ENCODE measurements at places on chromosomes 13 and 19.

GRCh38 chr19:15631817-15632216 is 8.9 kb upstream of the CYP4F3 start:
- DNase-seq = no peak

- no peak for DNase-seq
Measured at GRCh38 chr19:9939301-9939913, 3.1 kb upstream of the OLFM2 start.

- peak; percentile 50 for DNase-seq
Measured at GRCh38 chr19:39792999-39793546, 14.4 kb downstream of the LEUTX start.

GRCh38 chr13:20197361-20197834 is 4.7 kb upstream of the GJB2 start:
- no peak for DNase-seq

DNA sequence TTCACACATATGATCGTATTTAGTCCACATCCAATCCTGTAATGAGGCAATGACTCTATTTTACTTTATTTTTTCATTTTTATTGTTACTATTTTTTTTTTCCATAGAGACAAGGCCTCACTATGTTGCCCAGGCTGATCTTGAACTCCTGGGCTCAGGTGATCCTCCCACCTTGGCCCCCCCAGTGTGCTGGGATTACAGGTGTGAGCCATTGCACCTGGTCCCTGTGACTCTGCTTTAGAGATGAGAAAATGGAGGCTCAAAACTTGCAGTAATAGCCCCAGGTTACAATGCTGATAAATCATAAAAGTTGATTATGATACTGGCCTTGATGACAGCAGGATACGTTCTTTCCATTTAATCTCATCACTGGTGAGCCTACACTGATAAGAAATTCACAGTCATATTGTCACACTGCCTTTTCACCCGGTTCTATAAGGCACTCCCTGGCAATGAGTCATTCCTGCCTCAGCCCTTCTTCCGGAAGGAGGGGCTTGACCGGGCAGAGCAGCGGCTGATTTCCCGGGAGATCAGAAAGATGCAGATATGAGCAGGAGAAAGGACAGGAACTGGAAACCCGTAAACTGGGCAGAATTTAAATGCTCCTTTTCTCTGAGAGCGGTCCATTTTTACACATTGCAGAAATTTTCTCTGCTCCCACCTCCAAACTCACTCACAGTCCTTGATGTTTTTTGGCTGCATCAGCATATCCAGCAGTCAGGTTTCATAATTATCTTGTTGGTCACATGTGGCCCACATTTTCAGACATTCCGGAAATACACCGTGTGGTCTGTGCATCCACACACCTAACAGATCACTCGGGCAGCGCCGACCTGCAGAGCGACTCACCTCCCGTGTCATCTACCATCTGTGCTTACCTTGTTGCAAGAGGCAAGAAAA is 616.4 kb downstream of the EFNB2 start:
- DNase-seq = no peak

- no peak for DNase-seq
Measured at GRCh38 chr19:1254530-1255185, 6.3 kb downstream of the MIDN start.

GRCh38 chr13:91304741-91305140 is 42.7 kb upstream of the MIR17HG start:
- no peak for DNase-seq

- no peak for DNase-seq
Measured at GRCh38 chr19:34305221-34306083, 51.1 kb downstream of the GARRE1 start.

DNA sequence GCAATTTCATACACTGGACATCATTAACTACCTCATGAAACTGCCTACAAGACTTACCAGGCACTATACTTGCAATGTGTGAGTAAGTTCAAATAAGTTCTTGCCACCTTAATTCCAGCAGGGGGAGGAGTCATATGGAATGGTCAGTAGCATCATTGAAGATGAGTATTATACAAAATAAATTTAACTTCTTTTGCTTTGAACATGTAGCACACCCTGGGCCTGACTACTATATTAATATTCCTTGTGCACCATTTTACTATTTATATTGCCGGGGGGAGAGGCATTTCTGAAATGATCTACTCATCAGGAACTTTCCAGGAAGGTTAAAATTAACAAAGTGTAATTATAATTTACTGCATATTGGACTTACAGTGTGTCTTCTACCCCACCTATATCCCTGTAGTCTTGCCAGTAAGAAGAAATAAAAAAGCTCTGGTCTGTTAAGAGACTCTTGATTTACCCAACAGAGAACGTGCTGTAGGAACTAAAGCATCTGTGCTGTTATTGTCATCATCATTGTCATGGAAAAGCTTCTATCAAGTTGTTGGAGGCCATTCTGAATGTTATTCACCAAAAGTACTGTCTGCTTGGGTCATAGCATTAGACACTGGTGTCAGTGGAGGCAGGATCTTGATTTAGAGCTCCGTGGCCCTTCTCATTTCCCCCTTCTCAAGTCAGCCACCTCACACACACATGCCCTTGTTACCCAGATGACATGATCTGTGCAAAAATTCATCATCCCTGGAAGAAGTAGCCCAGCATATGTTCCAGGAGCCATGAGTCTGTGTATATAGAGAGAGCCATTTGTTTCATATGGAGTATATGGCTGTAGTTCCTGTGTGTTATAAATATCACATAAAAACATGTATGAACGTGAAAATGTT is 147.1 kb downstream of the MTUS2 start:
- DNase-seq = no peak

DNA sequence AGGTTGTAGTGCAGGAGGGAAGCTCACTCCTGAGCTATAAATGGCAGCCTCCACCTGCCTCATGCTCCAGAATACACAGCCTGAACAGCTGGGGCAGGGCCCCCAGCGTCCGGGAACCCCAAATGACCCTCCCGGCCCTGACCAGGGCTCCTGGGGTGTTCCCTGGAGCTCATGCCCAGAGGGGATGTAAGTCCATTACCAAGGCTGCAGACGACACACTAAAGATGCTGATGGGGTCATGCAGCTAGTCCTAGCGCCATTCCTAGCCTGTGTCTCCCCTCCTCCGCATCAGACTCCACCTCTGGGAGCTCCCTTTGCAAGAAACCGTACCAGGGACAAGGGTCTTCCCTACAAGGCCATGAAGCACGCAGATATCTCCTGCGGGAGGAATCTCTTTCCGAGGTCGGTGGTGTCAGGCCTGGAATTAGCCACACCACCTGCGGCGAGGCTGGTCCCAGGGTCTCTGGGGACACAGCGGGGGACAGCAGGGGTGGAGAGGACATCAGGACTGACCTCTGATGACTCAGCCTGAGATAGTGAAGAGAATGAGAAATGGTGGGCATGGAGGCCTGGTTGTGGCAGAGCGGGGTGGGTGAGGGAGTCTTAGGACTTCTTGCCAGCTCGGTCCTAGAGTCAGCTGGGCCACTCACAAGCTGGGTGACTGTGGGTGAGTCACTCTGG is 11.9 kb upstream of the TPM4 start:
- DNase-seq = no peak

DNA sequence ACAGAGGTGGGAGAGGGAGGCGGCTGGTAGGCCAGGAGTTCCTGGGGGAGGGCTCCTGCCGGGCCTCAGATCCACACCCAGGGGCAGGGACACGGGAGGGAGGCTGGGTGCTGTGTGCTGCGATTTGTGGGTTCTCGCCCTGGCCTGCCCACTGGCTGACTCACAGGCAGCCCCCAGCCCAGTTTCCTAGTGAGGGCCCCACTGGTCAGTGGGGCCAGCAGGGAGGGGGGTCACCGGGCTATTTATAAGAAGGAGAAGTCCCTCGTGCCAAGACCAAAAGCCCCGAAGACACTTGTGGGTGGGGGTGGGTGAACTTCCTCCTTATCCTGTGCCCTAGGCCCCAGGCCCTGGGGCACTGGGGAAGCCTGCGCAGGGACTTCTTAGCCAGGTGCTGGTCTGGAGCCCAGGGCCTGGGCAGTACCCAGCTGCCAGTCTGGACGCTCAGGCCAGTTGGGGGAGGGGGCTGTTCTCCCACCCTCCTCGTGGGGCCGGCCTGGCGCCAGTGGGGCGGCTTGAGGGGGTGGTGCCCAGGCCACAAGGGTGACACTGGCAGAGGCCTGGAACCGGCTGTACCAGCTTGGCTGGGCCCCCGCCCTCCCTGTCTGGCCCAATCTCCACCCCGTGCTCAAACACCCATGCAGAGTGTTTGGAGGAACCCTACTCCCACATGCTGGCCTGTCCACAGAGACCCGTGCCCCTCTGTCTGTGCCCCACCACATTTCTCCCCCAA is 5.0 kb upstream of the JUNB start:
- no peak for DNase-seq

DNA sequence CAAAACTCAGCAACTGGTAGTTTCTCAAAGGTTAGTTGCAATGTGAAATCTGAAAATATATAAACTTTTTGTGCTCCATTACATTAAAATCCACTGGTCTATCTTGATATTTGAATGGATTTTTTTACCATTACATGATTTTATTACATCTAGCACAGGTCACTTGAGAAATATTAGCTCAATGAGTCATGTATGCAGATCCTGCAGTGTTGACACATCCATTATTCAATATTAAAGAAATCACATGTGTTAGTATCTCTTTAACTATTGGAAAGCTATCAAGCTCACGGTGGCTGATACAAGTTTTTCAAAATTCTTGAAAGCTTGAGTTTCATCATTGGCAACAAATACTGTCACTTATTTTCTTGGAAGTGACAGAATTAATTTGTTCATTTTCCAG is 373.9 kb upstream of the TSHZ3 start:
- no peak for DNase-seq

DNA sequence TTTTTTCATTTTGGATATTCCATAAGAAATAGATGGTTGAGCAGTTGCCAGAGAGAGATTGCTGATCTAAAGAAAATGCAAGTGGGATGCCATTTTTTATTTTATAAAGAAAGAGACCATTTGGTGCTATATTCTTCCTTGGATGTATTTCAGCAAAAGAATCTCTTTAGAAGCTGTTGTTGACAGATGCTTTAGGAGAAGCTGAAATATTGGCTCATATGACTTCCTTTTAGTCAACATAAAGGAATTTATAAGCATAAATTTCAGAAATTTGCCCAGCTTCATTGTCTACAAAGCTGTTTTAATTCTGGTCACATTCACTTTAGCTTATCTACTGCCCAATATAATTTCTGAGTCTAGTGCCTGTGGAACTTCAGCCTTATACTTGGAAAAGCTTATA is 36.9 kb downstream of the POLR1D start:
- no peak for DNase-seq

- no peak for DNase-seq
Measured at GRCh38 chr13:36038785-36039555, 92.2 kb downstream of the DCLK1 start.

- no peak for DNase-seq
Measured at GRCh38 chr13:76693086-76693485, 193.1 kb downstream of the KCTD12 start.

DNA sequence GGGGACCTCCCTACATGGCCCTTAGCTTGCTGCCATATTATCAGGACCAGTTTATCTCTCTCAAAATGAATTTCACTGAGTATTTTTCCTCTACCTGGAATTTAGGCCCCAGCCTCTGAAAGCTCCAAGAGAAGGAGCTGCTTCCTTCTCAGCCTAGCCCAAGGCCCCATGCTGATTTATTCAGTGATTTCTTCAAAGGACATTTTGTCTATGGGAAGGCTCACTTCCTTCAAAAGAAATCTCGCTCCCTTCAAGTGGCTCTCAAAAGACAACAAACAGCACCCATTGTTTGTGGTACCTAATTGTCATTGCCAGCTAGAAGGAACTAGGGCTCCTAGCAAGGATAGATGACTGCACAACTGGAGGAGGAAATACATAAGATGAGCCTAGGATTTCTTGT is 172.4 kb downstream of the SLC7A1 start:
- DNase-seq = no peak

GRCh38 chr13:79866436-79866835 is 385.5 kb downstream of the NDFIP2 start:
- DNase-seq = no peak

GRCh38 chr13:40648040-40648439 is 18.4 kb downstream of the FOXO1 start:
- DNase-seq = no peak

DNA sequence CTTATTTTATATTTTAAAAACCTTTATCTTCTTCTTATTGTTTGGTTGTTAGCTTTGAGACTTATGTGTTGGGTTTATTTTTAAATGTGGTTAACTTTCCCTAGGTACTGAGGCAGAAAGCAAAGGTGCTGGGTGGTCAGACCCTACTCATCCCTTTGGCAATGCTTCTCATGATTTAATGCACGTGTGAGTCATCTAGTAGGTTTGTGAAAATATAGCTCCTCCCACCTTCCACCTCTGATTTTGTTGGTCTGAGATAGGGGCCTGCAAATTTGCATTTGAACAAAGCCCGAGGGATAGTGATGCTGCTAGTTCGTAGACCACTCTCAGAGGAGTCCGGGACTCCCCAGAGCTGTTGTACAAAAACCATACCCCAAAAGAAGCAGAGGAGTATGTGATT is 771.3 kb upstream of the ARGLU1 start:
- DNase-seq = no peak

DNA sequence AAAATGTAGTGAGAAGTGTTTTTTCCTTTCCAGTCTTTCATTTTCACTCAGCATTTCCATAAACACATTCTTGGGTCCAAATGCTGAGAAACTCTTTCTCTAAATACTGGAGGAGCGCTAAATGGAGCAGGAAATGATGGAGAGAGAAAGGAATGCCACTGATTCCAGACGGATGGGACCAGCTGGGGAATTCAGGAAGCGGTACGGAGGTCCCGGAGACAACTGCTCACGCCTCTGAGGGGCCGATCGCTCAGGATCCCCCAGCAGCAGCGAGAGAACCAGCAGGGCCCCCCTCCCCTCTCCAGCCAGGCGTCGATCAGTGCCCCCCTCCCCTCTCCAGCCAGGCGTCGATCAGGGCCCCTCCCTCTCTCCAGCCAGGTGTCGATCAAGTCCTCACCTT is 13.2 kb downstream of the RASA3 start:
- DNase-seq = no peak

GRCh38 chr13:98349731-98350305 is 172.7 kb upstream of the RNF113B start:
- no peak for DNase-seq

- no peak for DNase-seq
Measured at GRCh38 chr13:97282705-97283104, 60.6 kb downstream of the MBNL2 start.

- DNase-seq = no peak
Measured at GRCh38 chr13:58919551-58919950, 1244.2 kb downstream of the DIAPH3 start.

DNA sequence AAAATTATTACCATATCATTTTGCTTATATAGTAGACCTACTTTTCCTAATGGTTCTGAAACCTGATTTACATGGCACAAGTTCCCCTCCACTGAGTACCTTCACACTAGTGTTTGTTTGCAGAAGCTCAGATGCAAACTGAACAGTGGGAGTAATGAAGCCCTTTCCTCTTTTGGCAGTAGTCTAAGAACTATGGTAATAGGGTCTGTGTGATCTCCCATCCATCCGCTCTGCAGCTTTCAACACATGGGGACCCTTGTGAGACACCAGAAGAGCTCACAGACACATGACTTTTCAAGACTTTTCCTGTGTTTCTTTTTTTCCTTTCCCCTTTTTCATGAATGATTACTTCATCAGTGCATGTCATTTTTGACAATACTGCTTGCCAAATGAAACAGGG is 336.0 kb downstream of the ATP8A2 start:
- DNase-seq = no peak
